ENCODE measurements at places on chromosomes 1 and 21. TPM values are rescaled to one million over a fixed set of nuclear protein-coding genes. Genes with fewer than 3 reads are reported as not detected.

Gene OR2L2
- 0.18 TPM for total RNA-seq

Gene CCDC27
- not detected for total RNA-seq

Gene RNF223
- not detected for total RNA-seq

Gene PER3
- 3.3 TPM for total RNA-seq

Gene TIE1
- total RNA-seq, result not detected

- no peak for DNase-seq
- no peaks in the 10 kb centered on the region for H3K36me3 ChIP-seq
- peaks cover 23% of the 10 kb centered on the region for H3K27me3 ChIP-seq
- H3K27ac ChIP-seq, result no peak overlapping the region
- H3K4me1 ChIP-seq, result peaks cover 3% of the 10 kb centered on the region
Measured at GRCh38 chr1:39892601-39893595, 8.8 kb downstream of the MYCL start.
